ELR (cell line): ENCODE measurements at places on chromosomes 1 and 21.
A peak's percentile ranks its signal among the peaks of the same experiment; 100 is the strongest.

- DNase-seq = peak; percentile 66
Observed at GRCh38 chr21:26587736-26588201, 14.7 kb upstream of the CYYR1 start.

- peak; percentile 71 for DNase-seq
Observed at GRCh38 chr1:87292684-87293493, 35.8 kb upstream of the LMO4 start.

DNA sequence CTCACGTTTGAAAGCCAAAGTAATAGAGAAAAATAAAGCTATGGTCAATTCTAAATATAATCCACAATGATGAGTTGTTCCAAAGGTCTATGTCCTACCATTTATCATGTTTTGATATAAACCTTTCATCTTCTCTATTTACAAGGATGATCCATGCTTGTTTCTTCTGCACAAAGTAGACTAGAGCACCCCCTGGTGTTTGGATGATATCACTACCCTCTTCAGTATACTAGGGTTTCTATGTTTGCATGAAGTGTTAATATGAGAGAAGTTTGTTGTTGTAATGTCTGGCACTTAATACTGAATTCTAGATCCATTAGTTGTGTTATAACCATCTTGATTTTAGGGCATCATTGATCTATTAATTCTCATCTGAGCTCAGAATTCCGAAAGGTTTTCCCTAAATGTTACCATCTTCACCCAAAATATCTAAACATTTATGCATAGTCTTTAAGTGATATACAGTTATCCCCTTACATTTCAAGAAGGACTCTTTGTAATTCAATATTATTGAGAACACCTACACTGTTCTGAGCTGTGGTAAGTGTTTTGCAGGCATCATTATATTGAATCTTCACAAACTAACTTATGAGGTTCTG, 21.1 kb downstream of the CLDN8 start:
- peak; percentile 4 for DNase-seq

DNA sequence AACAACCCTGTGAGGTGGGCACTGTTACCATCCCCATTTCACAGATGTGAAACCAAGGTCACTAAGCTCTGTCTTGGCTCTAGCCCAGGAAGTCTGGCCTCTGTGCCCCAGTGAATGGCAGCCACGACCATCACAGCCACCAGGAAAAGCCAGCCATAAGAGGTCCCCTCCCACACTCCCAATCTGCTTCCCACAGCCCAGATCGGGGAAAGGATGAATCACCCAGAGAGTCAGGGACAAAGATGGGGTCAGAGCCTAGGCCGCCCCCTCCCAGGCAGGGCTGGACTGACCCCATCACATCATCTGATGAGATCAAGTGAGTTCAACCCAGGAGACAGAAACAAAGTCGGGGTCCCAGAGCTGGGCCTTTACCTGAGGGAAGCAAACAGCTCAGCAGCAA, 22.9 kb upstream of the COL16A1 start:
- DNase-seq = no peak

DNA sequence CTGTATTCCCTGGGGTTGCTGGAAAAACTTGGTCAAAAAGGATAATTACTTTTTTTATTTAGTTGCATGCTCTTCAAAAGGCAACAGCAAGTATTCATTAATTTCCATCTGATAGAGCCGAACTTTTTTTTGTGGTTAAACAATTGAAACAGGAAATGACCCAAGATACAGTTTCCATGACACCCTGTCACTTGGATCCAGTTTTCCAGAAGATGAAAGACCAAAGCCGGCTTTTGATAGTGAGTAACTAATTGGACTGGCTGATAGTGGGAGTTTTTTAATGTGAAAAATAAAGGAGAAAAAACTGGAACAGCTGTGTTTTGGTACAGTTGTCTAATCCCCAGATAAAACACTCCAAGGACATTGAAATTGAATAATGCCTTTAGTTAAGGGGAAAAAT, 33.0 kb downstream of the CACHD1 start:
- DNase-seq = peak; percentile 12

- no peak for DNase-seq
Observed at GRCh38 chr1:201825245-201825644, 3.7 kb upstream of the IPO9 start.

- no peak for DNase-seq
Observed at GRCh38 chr1:75745276-75745675, 20.8 kb downstream of the ACADM start.

- no peak for DNase-seq
Observed at GRCh38 chr1:225674381-225674780, 21.5 kb upstream of the ENAH start.

GRCh38 chr1:244067893-244068292, 16.8 kb downstream of the ZBTB18 start:
- DNase-seq = peak; percentile 50

- DNase-seq = no peak
Observed at GRCh38 chr1:152442301-152442700, 28.2 kb upstream of the CRNN start.

DNA sequence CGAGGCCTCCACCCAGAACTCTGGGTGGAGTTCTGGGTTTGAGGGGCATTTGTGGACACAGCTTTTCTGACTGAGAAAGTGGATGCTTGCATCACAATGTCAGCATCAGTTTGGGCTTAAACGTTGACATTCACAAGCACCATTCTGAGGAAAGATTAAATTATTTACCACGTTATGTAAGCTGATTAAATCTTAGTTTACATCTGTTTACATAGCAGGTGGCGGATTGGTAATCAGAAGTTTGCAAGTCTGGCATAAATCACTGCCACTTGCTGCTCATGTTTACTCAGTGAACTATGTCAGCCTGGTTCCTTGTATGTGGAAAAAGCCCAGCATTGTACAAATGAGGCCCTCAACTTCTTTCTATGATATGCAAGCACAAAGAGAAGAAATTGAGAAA, 310.1 kb downstream of the PAPPA2 start:
- no peak for DNase-seq

GRCh38 chr1:185080422-185080821, 35.1 kb downstream of the RNF2 start:
- no peak for DNase-seq

- DNase-seq = no peak
Observed at GRCh38 chr1:31795096-31795675, 20.6 kb downstream of the SPOCD1 start.

GRCh38 chr1:239322369-239322768, 64.0 kb upstream of the CHRM3 start:
- DNase-seq = no peak

DNA sequence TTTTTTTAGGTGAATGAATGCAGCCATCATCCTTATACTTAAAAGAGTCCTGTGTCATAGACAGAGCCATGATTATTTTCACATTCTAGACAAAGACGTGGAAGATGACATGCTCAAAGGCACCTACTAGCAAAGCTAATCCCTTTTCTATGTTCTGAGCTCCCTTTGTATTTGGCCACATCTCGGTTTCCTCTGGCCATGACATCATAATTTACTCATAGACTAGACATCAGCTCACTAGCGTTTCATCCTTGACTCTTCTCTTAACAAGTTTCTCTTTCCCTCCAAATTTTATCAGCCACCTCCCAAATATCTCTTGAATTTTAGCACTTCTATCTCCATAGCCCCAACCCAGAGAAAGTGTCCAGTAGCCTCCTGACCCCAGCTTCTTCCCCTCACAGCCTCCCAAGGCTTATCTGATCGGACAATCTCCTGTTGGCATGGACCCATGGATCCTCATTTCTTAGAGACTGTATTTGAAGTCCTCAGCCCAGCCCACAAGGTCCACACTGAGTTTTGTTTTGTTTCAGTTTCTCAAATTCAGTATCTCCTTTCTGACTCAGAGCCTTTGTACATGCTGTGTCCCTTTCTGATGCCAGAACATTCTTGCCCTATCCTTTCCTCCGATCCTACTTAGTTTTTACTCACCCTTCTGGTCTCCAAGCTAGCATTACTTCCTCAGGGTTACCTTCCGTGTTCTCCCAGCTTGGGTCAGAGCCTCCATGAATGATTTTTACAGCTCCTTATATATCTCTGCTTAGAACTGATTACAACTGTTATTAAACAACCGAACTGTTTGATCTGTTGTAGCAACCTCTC, 33.0 kb upstream of the EPS8L3 start:
- DNase-seq = peak; percentile 59

GRCh38 chr1:107415241-107415640, 274.4 kb downstream of the NTNG1 start:
- no peak for DNase-seq

DNA sequence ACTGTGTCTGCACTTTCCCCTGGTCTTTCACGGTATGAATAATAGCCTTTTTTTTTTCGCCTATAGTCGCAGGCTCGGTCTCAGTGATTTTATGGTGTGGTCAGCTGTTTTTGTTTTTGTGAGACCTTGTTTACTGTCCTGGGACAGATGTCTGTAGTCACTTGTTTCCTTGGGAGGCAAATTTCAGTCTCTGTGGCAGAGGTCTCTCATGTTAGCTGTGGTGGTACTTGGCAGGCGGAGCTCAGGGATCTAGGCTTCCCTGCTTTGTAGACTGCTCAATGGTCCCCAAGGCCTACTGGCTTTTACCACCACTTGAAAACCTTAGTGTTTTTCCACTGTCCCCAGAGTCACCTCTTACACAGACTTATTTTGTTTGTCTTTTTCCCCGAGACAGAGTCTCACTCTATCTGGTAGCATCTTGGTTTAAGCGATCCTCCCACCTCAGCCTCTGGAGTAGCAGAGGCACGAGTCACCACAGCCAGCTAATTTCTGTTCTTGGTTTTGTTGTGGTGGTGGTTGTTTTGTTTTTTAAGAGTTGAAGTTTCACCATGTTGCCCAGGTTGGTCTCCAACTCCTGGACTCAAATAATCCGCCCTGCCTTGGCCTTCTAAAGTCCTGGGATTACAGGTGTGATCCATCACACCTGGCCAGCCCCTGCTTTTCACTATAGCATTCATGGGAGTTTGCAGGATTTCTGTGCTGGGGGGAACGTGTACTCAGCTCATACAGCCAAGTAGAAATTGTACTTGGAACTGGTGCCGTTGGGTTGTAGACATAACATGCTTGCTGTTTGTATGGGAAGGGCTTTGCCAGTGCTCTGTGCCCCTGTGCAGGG, 10.3 kb downstream of the RNU1-2 start:
- peak; percentile 41 for DNase-seq

- no peak for DNase-seq
Observed at GRCh38 chr1:159870704-159871103, 8.2 kb upstream of the VSIG8 start.

DNA sequence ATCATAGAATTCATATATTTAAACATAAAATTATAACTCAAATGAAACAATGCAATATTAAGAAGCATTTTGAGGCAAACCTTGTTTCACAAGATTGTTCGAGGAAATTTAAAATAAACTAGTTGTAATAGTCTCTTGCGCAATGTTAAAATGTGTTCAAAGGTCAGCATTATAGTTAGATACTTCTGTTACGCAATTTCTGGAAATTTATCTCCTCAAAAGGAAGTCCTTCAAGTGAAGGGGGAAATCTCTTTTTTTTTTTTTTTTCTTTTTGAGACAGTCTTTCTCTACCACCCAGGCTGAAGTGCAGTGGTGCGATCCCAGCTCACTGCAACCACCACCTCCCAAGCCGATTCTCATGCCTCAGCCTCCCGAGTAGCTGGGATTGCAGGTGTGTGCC, 52.1 kb downstream of the FMO4 start:
- no peak for DNase-seq

DNA sequence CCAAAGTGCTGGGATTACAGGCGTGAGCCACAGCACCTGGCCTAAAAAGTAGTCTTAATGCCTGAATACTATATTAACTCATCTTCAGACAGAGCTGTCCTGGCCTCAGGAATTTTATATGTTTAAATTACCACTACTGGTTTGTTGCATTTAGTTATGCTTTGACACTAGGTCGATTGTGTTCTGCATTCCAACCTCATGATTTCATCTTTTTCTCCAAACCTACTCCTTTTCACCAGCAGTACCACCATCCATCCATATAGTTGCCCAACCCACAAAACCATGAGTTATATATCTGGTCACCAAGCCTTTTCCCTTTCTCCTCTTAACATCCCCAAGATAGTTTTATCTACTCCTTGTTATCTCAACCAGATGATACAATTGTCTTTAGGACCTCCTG, 22.6 kb downstream of the FMO5 start:
- DNase-seq = peak; percentile 20

DNA sequence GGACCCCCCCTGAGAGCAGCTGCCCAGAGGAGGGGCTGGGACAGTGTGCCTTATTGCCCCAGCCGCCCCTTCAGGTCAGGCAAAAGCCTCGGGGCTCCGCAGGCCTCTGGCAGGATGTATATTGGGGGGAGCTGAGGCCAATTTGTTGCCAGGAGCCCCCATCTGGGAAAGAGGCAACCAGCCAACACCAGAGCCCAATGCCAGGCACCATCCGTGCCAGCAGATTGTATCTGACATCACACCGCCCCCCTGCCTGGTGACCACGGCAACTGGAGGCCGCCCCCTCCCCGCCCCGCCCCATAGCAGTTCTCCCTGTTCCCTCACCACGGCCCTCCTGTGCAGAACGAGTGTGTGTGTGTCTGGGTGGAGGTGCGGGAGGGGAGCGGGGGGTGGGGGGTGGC, 3.6 kb upstream of the PLEKHG5 start:
- DNase-seq = no peak

GRCh38 chr21:40902299-40902698, 55.3 kb upstream of the DSCAM start:
- DNase-seq = no peak

DNA sequence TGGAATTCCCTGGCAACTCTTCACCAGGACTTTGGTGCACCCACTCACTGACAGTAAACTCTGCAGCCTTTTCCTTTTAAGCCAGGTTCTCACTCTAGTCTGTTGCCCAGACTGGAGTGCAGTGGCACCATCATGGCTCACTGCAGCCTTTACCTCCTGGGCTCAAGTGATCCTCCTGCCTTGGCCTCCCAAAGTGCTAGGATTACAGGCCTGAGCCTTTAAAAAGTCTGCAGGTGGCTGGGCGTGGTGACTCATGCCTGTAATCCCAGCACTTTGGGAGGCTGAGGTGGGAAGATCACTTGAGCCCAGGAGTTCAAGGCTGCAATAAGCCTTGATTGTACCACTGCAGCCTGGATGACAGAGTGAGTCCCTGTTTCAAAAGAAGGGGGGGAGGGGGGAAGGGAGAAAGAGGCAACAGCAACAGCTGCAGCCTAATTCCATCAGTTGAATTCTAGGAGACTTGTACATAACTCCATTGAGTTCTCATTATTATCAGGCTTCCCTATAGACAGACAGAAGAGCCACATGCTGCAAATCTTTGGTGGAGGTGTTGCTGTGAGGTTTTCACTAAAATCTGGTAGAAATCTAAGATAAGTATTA, 8.1 kb upstream of the HNRNPR start:
- DNase-seq = no peak

GRCh38 chr1:78165816-78166215, 120.0 kb downstream of the GIPC2 start:
- peak; percentile 29 for DNase-seq

- no peak for DNase-seq
Observed at GRCh38 chr1:4528590-4528989, 125.8 kb upstream of the AJAP1 start.
